ENCODE measurements at places on chromosomes 11 and 22. TPM values are rescaled to one million over a fixed set of nuclear protein-coding genes. Genes with fewer than 3 reads are reported as not detected.

GRCh38 chr11:72546866-72547265, 112.5 kb upstream of the CLPB start:
- no peak for DNase-seq

- no peak for DNase-seq
These were observed 5.3 kb downstream of the PPM1F start for GRCh38 chr22:21947040-21948014.

DNA sequence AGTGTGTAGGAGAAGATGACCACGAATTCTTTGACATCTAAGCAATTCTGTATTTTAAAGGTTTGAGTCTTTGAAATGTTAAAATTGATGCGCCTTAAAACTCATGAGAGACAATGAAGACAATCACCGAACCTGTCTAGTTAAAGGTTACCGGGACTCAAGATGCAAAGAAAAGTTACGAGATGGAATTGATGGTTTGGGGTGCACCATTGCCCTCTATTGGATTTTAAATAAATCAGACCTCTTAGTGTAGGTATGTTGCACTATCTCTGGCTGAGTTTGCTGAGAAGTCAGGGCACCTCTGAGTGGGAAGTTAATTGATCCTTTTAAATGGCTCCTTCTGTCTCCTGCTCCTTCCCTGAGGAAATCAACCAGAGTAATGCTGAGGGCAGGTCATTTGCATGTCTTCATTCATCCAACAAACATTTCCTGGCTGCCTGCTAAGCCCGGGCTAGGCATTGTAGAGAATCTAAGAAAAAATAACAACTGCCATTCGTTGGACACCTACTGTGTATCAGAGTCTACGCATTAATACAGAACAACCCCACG, 19.4 kb upstream of the TMA7B start:
- no peak for DNase-seq

The DDT gene
- total RNA-seq: 137 TPM

The CHKA gene
- 136 TPM for total RNA-seq

All from Panc1 (cell line).